ENCODE measurements at places on chromosomes 1 and 21.
A peak's percentile ranks its signal among the peaks of the same experiment; 100 is the strongest.

- no peak for DNase-seq
Measured at GRCh38 chr1:6041432-6042062, 4.1 kb upstream of the KCNAB2 start.

DNA sequence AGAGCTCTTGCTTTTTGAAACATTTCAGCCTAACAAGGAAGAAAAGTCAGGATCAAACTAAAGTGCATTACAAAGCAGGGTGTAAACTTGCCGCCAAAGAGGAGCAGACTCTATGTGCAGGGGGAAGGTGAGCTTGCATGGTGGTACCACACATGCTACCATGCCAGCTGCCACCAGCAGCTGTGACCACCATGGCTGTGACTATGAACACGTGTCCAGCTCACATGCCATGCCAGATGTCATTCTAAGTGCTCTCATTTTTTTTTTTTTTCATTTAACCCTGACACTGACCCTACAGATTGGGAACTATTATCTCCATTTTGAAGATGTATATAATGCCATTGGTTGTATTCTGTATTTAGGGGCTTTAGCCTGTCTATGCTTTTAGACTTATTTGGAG lies 79.0 kb downstream of the PCP4 start:
- DNase-seq, result no peak

- no peak for DNase-seq
Measured at GRCh38 chr1:204069887-204070286, 3.0 kb upstream of the SOX13 start.

DNA sequence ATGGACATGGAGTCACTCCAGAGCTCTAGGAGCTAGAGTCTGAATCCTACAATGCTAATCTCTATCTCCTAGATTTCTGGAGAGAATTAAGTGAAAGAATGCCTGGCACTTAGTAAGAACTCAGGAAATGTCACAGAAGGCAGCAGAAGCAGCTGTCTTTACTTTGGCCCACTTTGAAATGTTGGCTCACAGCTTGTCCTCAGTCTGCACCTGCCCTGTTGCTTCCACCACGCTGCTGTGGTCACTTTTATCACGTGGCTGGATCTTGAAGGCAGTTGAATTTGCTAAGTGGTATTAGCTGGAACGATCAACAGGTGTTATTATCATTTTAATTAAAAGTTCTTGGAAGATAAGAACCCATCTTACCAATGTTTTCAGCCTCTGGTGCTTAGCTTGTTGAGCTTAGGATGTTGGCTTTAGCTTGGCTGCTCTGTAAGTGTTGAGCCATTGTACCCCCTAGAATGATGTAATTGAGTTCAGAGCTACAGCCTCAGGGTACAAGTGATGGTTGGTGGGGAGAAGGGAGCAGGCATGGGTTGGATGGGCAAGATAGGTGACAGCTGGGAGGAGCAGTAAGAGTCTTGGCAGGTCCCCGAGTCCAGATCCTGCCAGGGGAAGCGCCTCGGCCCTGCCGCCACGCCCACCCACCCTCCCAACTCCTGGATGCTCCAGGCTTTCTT lies 41.9 kb upstream of the EPS8L3 start:
- no peak for DNase-seq

DNA sequence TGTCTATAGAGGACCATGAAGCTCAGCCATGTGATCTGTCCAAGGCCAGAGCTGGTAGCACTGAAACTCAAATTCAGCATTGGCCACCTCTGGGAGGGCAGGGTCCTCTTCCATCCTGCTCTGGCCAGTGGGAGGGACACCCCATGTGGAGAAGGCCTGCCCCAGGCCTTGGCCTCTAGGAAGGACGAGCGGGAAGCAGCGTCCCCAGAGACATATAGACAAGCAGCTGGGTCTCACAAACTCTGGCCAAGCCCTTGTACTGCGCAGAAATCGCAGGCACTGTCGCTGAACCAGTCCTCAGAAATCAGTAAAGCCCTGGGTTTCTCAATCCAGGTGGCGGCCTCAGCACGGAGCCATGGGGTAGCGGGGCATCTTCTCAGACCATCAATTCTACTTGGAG lies 180.7 kb downstream of the HIVEP3 start:
- no peak for DNase-seq

DNA sequence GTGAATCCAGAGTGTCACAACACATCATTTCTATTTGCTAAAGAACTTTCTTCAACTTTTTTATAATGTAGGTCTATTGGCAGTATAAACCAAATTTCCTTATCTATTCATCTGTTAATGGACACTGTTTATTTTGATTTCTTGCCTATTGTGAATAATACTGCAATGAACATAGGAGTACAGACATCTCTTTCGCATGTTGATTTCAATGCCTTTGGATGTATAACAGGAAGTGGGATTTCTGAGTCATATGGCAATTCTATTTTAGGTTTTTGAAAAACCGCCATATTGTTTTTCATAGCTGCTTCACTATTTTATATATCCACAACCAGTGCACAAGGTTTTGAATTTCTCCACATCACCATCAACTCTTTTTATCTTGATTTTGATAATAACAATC lies 198.7 kb downstream of the KCNT2 start:
- DNase-seq, result no peak

DNA sequence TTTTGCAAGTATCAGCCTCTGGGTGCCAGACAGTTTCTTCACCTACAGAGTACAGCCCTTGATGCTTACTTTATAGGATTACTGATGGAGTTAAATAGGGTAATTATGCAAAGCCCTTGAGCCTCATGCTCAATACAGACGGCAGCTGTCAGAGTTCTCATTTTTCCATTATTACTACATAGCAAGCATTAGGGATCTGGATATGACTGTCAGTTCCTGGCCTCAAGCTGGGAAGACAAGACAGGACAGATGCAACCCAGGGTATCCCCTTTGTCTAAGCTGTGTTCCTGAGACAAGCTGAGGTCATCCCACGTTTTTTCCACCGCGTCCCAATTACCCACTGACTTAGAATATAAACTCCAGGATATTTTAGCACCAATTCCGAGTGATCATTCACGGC lies 94.4 kb downstream of the SLC35F3 start:
- no peak for DNase-seq

DNA sequence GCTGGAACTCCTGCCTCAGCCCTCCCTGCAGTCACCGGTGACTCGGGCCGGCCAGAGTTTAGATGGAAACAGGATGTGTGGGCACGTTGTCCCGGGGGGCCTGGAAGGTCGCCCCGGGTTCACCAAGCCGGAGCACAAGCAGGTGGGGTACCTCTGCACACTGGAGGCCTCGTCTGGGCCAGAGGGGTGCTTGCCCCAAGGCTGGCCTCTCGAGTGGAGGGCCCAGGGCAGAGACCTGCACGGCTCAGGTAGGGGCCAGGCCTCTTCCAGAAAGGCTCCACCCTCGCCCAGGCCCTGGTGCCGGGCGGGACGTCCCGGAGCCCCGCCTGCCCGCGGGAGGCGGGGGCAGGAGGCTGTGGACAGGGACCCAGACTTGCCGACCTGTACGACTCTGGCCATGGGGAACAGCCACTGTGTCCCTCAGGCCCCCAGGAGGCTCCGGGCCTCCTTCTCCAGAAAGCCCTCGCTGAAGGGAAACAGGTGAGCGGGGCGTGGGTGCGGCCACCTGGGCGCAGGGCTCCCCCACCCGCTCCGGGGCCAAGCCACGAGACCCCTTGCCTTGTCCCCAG lies at the start of gene PLEKHN1:
PLEKHN1 (plus strand) TSS at position 348 of the 569 bp plus-strand sequence; CDS start at position 398, 50 bp downstream.
- peak; percentile 84 for DNase-seq

GRCh38 chr1:16375521-16376340 lies 8.7 kb downstream of the SZRD1 start:
- DNase-seq, result no peak

- no peak for DNase-seq
Measured at GRCh38 chr1:113141650-113142473, 68.9 kb downstream of the LRIG2 start.

DNA sequence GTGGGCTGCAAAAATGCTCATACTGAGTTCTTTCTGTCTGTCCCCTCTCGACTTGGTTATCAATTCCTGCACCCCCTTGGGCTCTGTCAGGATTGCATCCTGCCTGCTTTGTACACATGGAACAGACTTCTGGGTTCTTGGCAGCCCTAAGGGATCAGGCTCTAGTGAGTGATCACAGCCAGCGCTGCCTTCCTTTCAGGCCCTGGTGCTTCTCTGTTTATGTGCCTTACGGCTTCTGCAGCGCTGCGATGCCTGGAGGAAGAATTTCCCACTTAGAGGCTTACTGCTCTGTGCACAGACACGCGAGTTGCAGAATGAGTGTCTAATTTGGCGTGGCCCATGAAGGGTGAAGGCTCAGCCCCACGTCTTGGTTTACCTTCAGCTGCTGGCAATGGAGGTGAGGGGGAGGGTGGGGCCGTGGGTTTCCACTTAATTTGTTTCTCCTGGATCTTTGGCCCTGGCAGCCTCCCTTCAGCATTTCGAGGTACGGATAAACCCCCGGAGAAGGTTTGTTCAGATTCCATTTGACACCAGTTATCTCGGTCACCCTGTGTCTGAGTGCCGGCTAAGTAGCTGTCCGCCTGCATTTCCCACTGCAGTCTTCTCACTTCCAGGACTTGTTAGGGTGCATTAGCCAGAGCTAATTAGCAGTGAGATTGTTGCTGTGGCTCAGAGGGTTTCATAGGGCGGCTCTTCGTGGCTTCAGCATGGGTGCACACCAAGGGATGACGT lies 227.3 kb downstream of the DYRK1A start:
- no peak for DNase-seq

GRCh38 chr21:37472581-37472980 lies 106.0 kb downstream of the DYRK1A start:
- no peak for DNase-seq

GRCh38 chr1:19342062-19342750 lies 30.1 kb downstream of the SLC66A1 start:
- no peak for DNase-seq

- no peak for DNase-seq
Measured at GRCh38 chr1:193310564-193310963, 124.2 kb upstream of the B3GALT2 start.

DNA sequence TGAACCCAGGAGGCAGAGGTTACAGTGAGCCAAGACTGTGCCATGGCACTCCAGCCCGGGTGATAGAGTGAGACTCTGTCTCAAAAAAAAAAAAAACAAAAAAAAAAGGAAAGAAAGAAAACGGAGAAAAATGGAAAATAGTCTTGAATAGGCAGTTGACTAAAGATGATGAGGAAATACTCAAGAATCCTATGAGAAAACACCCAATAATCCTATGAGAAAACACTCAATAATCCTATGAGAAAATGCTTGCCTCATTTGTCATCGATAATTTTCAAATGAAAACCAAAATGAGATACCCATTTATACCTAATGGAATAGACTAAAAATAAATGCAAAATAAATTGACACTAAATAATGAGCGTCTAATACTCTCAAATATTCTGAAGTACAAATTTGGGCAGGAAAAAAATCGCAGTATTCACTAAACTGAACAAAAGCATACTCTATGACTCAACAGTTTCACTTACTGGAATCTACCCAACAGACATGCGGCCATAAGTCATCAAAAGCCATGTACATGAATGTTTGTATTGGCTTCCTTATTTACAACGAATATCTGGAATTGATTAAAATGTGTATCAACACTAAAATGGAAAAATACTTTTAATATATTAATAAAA lies 733.9 kb upstream of the CHRM3 start:
- DNase-seq, result no peak

- DNase-seq, result no peak
Measured at GRCh38 chr1:60229821-60230220, 156.3 kb upstream of the C1orf87 start.

- no peak for DNase-seq
Measured at GRCh38 chr1:38083541-38083940, 36.9 kb upstream of the POU3F1 start.

- DNase-seq, result no peak
Measured at GRCh38 chr1:43908858-43909257, 24.7 kb upstream of the ARTN start.

DNA sequence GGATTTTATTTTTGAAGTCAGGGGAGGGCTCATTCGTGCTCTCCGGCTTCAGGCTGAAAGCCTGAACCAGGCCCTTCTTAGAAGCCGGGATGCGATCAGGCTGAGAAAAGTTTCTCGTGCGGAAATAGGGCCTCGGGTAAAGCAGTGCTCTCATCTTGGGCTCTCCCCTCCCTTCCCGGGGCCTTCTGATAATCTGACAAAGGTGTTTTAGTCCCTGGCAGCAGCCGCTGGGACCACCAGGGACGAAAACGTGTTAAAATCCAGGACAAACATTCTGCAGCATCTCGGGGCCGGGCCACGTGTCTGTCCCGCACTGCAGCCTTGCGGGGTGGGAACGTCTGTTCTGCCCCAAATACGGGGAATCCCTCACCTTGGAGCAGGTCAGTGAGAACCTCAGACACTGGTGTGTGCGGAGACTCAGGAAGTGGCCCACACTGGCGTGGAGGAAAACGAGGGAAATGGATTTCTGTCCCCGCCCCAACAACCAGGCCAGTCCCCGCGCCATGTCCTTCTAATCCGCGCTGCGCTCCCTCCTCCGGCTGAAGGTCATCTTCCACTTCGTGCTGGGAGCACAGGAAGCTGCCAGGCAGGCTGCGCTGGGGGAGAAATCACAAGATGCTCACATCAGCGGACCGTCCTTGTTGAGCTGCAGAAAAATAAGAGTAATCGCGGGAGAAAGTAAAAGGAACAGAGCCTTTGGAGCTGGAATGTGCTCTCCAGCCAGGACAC lies 16.6 kb upstream of the AJAP1 start:
- no peak for DNase-seq

DNA sequence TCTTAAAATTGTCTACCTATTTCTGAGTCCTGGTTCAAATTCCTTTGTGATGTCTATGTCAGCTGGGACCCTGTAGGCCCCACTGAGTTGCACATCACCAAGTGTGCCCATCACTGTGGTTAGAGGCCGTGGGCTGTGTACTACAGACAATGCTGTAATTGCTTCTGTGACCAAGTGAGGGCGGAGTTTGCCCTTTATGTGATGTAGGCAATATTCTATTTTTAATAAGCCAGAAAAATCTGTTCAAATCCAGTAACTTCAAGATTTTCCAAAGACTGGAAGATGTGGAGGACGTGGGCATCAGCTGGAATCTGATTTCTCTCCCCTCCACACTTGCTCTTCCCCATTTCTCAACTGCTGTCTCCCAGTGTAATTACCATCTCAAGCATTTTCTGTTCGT lies 215.4 kb downstream of the PBX1 start:
- DNase-seq, result no peak

- DNase-seq, result peak; percentile 26
Measured at GRCh38 chr1:20992322-20993056, 184.2 kb downstream of the EIF4G3 start.

DNA sequence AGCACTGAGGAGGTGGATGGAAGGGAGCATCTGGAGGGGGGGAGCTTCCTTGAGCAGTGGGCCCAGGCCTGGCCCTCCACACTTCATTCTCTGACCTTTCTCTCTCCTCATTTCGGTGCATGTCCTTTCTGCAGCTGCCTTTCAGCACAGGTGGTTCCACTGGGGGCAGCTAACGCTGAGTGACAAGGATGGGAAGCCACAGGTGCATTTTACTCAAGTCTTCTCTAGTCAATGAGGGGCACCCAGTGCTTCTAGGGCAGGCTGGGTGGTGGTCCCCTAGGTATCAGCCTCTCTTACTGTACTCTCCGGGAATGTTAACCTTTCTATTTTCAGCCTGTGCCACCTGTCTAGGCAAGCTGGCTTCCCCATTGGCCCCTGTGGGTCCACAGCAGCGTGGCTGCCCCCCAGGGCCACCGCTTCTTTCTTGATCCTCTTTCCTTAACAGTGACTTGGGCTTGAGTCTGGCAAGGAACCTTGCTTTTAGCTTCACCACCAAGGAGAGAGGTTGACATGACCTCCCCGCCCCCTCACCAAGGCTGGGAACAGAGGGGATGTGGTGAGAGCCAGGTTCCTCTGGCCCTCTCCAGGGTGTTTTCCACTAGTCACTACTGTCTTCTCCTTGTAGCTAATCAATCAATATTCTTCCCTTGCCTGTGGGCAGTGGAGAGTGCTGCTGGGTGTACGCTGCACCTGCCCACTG lies 43.2 kb downstream of the YARS1 start:
- DNase-seq, result no peak

- peak; percentile 25 for DNase-seq
Measured at GRCh38 chr1:113940365-113941244, 11.5 kb downstream of the HIPK1 start.
